PC-9 (cell line): ENCODE measurements at places on chromosomes 6 and 20.

DNA sequence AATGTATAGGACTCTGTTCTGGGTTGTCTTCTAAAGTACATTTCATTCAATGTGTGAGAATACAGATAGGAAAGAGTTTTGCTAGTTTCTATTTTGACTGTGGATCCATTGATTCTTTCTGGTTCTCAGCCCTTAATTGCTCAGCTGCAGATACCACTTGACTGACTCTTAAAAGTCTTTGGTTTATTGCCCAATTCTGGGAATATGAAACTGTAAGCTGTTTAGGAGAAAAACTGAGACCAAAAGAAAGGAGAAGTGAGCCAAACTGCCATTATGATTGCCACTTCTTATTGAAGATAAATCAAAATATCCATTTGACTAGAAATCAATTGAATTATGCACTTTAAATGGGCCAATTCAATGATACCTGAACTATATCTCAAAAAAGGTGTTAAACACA, 211.4 kb downstream of the ESR1 start:
- no peak for DNase-seq

- DNase-seq, result no peak
These were observed 544 bp downstream of the SMIM29 start for GRCh38 chr6:34248198-34248726.

DNA sequence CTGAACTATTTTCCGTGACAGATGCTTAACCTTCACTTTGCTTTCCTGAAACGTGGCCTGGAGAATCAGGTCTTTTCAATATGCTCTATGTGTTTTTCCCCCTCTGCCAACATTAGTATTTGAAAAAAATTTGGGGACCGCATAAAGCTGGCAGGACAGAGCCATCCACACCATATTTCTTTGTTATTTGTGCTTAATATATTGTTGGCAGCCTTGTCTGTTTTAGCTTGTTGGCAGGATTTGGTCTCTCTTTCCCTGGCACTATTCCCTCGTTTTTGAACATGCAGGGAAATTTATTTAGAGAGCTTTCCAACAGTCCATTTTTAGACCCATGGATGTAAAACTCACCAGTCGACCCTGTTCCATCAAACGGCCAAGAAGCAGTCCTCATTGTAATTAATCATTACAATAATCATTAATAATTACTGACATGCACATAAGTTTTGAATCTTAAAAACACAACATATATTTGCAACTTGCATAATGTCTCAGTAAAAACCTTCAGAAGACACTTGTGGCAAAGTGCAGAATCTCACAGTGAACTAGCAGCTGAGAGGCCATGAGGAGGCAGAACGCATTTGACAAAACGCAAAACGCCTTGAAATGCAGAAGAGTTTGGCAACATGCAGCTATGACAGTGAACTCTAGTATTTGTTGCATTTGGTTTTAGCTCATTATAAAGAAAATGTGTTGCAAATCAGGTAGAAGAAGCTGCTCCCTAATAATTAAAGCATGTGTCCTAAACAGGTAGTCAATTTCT, 514.2 kb downstream of the C6orf118 start:
- no peak for DNase-seq

- DNase-seq, result peak; percentile 82
These were observed 23.2 kb downstream of the ZNF311 start for GRCh38 chr6:28981833-28982475.

- DNase-seq, result no peak
These were observed 385.3 kb downstream of the EPM2A start for GRCh38 chr6:145349950-145350510.

DNA sequence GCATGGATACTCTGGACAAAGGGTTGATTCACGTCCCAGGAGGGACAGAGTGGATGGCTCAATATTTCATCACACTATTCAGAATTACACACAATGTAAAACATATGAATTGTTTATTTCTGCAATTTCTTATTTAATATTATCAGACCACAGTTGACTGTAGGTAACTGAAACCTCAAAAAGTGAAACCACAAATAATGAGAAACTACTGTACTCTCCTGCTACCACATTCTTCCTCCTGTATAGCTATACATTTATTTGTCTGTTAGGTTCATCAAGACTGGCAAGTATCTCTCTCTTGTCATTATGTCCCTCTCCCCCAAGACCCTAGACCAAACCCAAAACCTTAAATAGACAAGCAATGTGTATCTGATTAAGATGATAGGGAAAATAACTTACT, 60.0 kb downstream of the SYCP2 start:
- DNase-seq, result no peak
